ENCODE measurements at places on chromosomes 4 and X.

- peak; percentile 95 for DNase-seq
These were observed 90.2 kb downstream of the ARHGAP10 start for GRCh38 chr4:147822128-147822527.

- DNase-seq, result no peak
These were observed 478.0 kb downstream of the KCNIP4 start for GRCh38 chr4:21470535-21470934.

DNA sequence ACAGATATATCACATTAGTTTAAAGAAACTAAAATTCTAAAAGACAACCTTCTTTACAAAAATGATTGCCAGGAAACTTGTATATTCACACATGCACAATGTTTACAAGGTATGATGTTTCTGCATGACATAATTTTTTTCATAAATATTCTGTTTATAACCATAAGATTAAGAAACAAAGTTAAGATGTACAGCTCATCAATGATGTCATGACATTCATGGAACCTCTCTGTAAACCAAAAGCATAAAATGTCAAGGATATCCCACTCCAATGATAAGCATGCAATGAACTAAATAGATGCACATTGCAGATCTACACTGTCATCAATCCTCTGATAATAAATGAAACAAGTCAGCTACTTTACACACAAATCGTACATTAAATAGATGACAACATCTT is 136.0 kb downstream of the MAB21L2 start:
- no peak for DNase-seq

GRCh38 chr4:86483773-86484172 is 110.3 kb upstream of the PTPN13 start:
- no peak for DNase-seq

DNA sequence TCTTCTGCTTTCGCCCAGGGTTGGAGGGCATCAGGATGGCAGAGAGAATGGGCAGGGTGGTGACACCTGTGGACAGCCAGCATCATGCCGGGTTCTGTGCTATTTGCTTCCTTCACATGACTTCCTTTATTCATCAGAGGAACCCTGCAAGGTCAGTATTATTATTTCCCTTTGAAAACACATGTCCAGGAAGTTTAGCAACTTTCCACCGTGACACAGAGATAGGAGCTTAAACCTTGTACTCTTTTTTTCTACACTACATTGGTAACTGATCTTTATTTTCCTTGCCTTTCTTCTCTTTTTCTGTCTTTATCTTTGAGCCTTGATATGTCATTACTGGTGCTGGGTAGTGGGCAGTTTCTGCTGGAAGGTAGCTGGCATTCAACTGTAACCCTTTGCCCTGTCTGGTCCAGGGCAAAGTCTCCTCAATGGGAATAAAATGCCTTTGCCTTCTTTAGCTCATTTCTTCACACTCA is 5.0 kb upstream of the MGST2 start:
- no peak for DNase-seq

Measured in esophagus muscularis mucosa (tissue), 4 donors.